Hypothalamus (tissue), 51 donors: ENCODE measurements at places on chromosomes 7 and 10.

- DNase-seq, result no peak
These were observed 615.8 kb downstream of the CCSER2 start for GRCh38 chr10:84944187-84944586.

DNA sequence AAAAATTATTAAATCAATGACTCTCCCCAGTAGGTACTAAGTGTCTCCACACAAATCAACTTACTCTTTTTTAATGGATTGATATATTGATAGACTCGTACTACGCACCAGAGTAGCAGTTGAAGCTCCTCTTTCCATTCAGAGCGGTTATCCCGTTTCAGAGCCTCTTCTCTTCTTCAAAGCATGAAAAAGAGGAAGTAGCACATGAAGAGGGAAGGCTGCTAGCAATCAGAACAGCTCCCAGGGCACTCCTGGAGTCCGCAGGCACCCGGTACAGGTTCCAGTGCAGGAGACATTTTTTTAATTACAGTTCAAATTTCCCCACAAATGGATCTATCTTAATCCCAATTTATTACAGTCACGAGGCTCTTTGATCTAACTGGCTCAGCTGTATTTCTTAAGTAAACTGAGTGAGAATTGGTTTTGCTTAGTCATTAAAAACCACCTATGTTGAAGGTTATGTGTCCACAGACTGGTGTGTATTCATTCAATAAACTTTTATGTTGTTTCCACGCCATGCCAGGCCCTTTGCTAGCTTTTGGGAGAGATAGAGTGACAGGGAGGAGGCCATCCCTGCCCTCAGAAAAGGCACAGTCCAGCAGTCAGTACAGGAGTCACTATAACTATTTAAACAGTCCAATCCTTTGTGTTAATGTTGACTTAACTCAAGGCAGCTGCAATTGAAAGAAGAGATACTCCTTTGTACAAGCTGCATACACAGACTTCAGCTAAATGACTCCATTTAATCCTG is 32.1 kb upstream of the CALN1 start:
- no peak for DNase-seq

- no peak for DNase-seq
These were observed 570.2 kb upstream of the POM121L12 start for GRCh38 chr7:52465216-52465615.

- DNase-seq, result no peak
These were observed 50.0 kb downstream of the TRUB1 start for GRCh38 chr10:114987995-114988394.

- DNase-seq, result no peak
These were observed 115.5 kb downstream of the LSMEM1 start for GRCh38 chr7:112596260-112596659.

GRCh38 chr7:92773808-92774207 is 62.6 kb downstream of the CDK6 start:
- DNase-seq, result no peak

DNA sequence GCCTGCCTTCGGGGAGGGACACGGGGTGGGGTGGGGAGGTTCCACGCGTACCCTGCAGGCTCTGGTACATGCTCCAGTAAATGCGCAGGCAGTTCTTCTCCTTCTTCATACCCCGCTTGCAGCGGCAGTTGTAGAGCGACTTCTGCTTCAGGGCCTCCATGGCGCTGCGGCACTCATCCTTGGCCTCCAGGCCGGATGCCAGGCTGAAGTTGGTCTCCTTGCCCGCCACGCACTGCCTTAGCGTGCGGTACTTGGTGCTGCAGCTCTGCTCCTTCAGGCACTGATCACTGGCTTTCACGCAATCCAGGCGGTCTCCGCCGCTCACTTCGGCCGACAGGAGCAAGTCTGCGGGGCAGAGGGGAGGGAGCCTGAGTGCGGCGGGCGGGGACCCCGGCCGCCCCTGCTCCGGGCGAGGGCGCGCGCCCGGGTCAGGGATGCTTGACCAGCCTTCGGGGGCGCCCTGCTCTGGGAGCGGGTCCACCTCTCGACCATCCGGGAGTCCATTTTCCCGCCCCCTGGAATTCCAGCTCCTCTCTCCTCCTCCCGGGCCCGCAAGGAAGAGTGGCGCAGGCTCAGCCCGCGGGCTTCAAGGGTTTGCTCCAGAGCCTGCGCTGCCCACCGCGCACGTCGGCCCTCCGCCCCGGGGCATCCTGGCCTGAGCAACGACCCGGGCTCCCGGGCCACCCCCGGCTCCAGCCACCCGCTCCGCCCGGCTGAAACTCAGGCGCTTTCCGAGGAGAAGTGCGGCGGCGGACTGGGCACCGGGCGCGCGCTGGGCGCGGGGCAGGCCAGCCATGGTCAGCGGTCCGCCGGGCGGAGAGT is 2.0 kb downstream of the GFRA1 start:
- no peak for DNase-seq

DNA sequence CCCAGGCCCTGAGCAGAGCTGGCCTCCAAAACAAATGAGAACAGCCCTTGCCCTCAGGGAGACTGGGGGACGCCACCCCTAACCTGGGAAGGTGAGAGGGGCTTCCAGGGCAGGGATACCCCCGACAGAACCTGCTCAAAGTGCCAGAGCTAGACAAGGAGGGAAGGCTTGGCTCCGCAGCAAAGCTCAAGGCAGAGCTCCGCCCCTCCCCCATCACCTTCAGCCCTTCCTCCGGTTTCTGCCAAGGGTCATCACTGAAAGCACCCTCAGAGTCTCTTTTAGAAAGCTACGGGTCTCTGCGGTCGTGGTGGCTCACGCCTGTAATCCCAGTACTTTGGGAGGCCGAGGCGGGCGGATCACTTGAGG is 73.4 kb upstream of the CUX1 start:
- DNase-seq, result no peak

DNA sequence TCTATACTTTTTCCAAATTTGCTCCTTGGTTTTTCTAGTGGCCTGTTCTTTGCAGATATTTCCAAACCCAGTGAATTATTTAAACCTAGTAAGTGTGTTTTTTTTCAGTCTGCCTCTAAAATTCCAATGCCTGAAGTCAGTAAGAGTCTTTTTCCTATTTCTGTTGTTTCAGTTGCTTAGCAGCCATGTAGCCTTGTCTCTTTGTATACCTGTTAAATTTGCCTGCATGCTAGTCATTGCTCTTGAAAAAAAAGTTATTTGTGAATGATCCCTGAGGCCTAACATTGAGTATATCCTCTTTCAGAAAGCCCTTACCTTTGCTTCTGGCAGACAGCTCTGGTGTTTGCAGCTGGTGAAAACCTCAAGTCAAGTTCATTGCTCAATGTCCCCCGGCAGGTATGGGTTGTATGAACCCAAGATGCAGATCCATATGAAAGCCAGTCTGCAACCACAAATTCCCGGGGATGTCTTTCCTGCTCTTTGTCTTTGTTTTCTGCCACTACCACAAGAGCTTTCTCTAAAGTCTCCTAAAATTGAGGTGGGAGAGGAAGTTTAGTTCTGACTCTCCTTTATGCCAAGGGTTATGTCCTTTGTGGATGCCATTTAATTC is 35.7 kb downstream of the CH25H start:
- no peak for DNase-seq

- DNase-seq, result no peak
These were observed 73.9 kb downstream of the TMEM130 start for GRCh38 chr7:98795741-98796493.

- no peak for DNase-seq
These were observed 3.6 kb upstream of the ALOX5 start for GRCh38 chr10:45370202-45370955.

- no peak for DNase-seq
These were observed 115.9 kb downstream of the MICU1 start for GRCh38 chr10:72509941-72510340.
